ENCODE measurements at places on chromosomes 6 and 20.

GRCh38 chr6:11008821-11009220, 35.3 kb downstream of the ELOVL2 start:
- DNase-seq: peak; percentile 85

- no peak for DNase-seq
Measured at GRCh38 chr6:157961153-157961831, 20.4 kb upstream of the SYNJ2 start.

DNA sequence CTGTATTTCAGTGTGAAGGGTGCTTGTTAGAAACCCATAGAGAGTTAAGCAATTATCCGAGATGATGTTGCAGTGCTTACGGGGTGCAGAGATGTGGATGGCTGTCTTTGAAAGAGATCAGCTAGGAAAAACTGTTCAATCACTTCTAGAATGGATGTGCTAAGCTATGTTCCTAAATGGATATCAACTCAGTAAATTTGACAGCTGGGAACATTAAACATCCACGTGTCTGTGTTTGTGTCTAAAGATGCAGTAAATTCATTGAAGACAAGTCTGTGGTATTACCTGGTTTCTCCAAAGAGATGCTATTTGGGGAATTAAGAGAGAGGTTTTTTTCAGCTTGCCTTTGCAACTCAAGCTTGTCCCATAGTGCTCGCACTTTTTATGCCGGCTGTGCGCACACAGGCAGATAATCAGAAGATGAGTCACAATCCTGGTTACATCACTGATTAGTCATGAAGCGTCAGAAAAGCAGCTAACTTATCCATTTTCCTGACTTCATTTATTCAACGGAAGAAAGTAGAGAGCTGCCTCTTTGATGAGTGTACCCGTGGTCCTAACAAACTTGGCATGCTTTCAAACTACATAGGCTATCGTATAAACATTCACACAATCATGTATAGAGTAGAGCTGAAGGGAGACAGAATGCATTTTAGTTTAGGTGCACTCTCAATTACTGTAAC, 691.7 kb upstream of the SLC35B3 start:
- DNase-seq: peak; percentile 16

DNA sequence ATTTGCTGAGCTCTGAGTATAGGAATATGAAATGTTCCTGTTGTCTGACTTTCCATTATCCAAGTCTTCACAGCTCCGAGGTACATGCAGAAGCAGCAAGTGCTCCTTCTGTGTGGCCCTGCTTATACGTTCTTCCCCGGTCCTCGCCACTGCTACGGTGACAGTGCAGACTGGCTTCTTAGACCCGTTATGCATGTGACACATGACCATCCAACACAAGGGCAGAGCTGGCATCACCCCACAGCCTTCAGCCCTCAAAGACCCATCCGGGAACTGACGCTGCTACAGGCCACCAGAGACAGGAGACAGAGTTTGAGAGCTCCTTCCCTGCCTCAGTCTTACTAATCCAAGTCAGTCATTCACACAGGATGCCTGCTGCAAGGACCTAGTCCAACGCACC, 70.4 kb downstream of the TRAM2 start:
- no peak for DNase-seq

- no peak for DNase-seq
Measured at GRCh38 chr6:64996301-64996700, 710.7 kb downstream of the EYS start.

DNA sequence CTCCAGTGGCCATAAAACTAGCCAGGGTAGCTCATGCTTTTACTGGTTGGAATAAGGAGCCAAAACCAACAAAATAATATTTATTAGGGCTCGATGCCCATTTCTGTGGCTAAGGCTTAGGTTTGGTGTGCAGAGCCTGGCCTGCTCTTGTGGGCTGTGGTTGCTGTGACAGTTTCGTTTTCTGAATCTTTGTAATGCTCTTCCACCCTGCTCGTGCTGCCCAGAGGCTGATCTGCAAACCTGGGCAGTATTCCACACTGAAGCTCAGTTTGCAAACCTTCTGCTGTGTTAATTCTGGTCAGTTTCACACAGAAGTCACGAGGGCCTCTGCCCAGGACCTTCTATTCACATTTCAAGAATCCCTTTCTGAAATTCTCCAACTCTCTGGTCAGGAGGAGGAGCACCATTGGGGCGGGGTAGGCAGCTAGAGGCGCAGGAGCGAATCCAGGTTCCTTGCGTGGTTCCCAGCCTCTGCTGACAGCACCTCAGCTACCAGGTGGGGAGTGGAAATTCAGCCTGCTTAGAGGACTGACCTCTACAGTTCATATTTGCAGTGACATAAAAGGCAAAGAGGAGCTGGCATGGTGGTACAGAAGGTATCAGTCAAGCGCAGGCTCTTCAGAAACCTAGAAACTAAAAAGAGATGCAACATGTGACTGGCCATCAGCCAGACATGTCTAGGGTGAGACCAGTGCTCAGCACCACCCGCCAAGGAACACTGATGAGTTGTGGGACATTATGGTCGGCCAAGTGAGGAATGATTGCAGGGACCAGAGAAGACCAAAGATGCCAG, 14.3 kb upstream of the C20orf144 start:
- DNase-seq: no peak
